ENCODE measurements at places on chromosomes 2 and 18. TPM values are rescaled to one million over a fixed set of nuclear protein-coding genes. Genes with fewer than 3 reads are reported as not detected.

Gene AMER3
- under 0.01 TPM for total RNA-seq

DNA sequence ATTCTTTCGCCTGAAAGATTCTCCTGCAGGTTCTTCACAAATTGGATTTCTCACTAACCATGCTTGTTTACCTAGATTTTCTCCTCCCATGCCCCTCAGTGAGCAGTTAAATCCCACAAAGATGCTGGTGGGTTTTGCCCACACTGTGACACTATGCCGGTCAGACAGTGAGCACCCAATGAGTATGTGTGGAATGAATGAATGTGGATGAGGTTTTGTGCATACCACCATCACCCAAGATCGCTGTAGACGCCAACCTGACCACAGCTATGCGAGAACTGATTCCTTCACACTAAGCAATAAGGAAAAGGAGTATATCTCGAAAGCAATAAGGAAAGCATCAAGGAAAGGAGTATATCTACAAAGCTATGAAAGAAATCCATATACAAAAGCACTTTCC is 116.7 kb downstream of the PID1 start:
- DNase-seq, result no peak

GRCh38 chr2:66270247-66270646 is 164.7 kb upstream of the MEIS1 start:
- DNase-seq, result no peak

- DNase-seq, result no peak
Measured at GRCh38 chr18:68263481-68263880, 451.4 kb downstream of the TMX3 start.

Gene MSTN
- 0.19 TPM for total RNA-seq

DNA sequence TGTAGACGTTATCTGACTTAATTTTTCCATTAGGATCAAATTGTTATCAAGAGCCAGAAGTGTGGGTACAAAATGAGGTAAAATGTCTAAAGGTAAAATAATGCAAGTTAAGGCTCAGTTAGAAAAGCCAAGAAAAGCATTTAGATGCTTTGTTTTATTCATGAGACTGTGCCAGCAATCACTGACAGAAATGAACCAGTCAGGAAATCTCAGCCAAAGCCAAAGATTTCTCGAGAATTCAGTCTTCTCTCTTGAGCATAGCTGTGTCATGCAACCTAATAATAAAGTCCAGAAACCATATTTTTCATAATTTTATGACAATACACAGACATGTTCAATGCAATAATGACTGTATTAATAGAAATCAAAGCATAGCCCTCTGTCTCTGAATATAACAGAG is 43.5 kb upstream of the ZNF397 start:
- no peak for DNase-seq

GRCh38 chr2:207621501-207622039 is 3.6 kb downstream of the METTL21A start:
- DNase-seq, result no peak

Gene ELP2
- total RNA-seq, result 62.5 TPM

DNA sequence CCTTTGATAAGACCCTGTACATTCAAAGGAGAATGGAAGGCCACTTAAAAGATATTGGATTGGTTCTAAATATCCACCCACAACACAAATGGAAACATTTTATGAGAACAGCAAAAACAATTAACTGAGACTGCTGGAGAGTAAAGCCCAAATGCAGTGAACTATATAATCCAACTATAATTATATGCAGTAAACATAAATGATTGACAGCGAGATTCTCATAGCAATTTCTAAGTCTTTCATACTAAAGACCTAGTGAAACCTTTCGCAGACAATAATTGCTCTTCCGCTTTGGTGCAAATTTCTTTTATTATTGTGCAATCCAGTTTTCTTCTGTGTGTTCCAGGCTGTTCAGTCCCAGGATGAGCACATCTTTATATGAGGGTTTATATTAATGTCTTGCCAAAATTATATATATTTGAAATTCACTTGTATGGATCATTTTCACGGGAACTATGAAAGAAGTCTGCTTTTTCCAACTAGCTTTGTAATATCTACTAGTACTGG is 190.9 kb downstream of the ST6GAL2 start:
- DNase-seq, result no peak
